ENCODE measurements at places on chromosomes 6 and 20.

DNA sequence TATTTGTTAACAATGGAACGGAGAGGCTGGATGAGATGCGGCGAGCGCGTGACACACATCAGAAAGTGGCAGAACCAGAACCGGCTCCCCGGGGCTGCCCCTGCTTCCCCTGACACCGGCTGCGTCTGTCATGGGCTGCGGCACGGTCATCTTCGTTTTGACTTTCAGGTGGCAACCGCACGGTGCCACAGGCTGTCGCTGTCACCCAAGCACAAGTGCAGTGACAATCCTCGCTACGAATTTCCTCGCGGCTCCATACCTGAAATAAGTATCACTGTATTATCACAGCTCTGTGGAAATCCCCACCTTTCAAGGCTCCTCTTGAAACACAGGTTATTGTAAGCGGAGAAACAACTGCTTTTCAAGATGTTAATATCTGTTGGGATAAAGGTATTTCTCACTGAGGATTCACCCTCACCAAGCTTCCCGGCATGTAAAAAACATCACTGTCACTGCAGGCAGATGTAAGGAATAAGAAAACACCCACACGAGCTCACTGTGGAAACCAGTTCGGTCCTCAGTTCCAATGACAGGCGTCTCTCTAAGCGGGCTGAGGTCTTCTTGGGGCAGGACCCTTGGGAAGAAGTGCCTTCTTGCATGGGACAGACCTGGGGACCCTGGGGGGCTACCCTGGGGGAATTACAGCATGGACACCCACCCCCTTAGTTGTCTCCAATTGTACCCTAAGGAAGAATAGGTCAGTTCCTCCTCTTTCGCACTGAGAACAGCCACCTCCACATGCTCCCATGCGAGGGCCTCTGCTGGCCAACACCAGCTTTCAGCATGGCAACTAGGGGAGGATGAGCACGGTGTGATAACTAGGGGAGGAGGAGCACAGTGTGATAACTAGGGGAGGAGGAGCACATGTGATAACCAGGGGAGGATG lies 86.3 kb downstream of the DACT2 start:
- no peak for DNase-seq

- DNase-seq = peak; percentile 98
Observed at GRCh38 chr6:142146828-142147662, at the start of the genes NMBR and VTA1. Gene NMBR (minus strand): TSS chr6:142147122. CDS start chr6:142088658, 58,464 bp downstream. Gene VTA1 (plus strand): TSS chr6:142147263. CDS start chr6:142147288, 25 bp downstream.

DNA sequence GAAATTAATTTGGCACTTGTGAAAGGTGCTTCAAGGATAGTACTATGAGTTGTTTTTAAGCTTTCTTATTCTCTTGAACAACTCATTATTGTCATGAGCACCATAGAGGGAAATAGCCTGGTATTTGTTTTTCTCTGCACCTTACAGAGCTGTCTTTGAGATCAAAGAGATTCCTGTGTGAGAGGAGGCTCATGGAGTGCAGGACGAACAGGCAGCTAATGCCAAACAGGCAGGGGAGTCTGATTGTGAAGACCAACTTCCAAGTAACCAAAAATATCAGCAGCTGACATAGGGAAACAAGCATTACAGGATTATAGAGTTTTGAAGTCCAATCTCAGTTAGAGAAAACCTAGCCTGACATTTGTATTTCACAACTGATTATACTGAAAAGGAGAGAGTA lies 110.6 kb upstream of the TENT5A start:
- no peak for DNase-seq

- DNase-seq = no peak
Observed at GRCh38 chr20:57593134-57593886, 26.9 kb downstream of the ZBP1 start.

- no peak for DNase-seq
Observed at GRCh38 chr6:81515562-81516453, 236.7 kb downstream of the TENT5A start.

DNA sequence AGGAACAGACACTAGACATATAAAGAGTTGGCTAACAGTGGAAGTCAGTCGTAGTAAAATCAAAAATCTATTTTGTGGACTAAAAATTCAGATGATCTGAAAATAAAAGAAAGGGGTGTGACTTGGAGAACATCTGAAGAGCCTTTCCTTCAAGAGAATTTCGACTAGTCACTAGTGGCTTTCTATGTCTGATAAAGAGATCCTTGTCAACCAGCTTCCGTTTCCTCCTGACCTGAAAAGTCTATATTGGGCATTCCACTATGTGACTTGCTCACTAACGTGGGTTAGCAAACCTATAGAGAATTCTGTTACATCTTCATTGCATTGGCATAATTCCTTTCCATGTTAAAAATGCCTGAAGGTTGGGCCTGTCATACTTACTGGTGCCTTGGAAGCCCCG lies 25.9 kb downstream of the TRAF3IP2 start:
- no peak for DNase-seq

GRCh38 chr6:35581633-35582032 lies 68.9 kb upstream of the TULP1 start:
- no peak for DNase-seq

- no peak for DNase-seq
Observed at GRCh38 chr6:100485268-100485667, 20.5 kb upstream of the SIM1 start.

- no peak for DNase-seq
Observed at GRCh38 chr6:134806180-134806798, 143.6 kb downstream of the ALDH8A1 start.

DNA sequence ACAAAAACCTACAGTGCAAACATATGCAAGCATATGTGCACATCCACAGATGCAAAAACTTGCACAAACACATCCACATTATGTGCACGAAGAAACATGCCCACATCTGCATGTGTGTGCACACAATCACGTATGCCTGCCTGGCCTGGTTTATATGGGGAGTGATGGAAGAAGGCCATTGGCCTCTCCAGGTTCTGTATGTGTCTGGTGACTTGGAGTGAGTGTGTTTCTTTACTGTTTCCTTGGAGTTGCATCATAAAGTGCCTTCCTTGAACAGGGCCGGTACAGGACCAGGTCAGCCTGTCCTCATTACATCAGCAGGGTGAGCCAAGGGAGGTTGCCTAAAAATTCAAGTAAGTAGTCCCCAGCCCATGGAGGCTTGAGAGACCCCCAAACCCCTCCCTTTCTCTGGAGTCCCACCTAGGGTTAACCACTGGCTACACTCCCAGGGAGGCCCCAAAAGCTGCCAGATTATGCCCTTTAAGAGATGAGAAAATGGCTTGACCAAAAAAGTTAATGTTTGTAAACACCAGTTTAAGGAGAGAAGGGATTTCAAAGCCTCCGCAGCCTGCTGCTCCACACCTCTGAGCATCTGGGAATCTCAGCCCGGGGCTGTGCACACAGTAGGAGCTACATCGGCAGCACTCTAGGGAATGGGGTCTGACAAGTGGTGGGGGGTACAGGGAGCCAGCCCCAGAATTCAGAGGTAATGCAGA lies 140.8 kb downstream of the VEGFA start:
- peak; percentile 34 for DNase-seq

DNA sequence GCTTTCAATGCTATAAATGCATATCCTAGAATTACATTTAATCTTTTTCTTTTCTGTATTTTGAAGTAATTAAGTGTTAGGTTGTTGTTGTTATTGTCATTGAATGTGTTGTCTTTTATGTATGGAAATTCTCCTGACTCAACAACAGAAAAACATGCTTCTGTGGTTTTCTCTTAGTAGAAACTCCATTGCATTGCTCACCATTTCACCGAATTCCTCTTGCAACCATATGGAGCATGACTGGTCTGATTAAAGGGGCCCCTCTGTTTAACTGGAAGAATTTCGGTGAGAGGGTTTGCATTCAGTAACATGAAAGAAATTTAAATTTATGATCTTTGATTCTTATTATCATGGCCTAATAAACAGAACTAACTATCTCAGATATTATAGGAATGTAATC lies 454.3 kb upstream of the JARID2 start:
- no peak for DNase-seq

GRCh38 chr6:43913375-43914271 lies 143.6 kb downstream of the VEGFA start:
- DNase-seq = peak; percentile 53

GRCh38 chr6:55511122-55511800 lies 67.7 kb downstream of the HMGCLL1 start:
- DNase-seq = no peak

DNA sequence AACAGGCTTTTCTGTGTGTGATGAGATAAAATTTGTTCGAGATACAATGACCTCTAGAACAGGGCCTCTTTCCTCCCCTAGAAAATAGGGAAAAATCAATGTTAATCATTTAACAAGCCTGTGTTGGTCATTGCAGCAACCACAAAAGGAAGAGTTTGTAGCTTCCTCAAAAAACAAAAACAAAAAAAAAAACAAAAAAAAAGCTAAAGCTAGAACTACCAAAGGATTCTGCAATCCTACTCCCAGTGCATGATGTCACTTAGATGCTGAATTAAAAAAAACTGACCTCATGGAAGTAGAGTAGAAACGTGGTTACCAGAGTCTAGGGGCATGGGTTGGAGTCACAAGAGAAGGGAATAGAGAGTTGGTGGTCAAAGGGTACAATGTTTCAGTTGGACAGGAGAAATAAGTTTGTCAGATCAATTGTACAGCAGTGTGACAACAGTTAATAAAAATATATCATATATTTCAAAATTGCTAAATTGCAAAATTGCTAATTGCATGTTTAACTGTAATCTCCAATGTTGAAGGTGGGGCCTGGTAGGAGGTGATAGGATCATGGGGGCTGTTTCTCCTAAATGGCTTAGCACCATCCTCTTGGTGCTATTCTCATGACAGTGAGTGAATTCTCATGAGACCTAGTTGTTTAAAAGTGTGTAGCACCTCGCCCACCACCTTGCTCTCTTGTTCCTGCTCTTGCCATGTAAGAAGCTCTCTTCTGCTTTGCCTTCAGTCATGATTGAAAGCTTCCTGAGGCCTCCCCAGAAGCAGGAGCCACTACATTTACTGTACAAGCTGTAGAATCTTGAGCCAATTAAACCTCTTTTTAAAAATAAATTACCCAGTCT lies 163.4 kb upstream of the SIM1 start:
- peak; percentile 9 for DNase-seq

DNA sequence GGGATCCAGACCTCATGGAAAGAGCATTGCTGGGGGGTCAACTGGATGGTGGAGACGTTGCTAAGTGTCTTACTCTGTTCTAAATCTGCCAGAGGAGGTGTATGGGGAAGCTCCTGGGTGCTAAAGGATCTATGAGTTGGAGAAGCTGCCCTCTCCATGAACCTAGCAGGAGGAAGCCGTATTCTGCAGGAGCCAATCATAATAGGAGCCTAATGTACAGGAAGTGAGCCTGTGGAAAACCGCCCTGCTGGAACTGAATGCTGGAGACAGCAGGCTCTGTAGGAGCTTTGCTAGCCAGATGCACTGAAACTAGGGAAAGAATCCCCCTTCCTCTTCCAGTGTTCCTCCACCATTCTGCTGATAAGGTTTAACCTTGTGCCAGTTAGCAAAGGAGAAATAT lies 10.9 kb downstream of the CASP8AP2 start:
- DNase-seq = peak; percentile 43

DNA sequence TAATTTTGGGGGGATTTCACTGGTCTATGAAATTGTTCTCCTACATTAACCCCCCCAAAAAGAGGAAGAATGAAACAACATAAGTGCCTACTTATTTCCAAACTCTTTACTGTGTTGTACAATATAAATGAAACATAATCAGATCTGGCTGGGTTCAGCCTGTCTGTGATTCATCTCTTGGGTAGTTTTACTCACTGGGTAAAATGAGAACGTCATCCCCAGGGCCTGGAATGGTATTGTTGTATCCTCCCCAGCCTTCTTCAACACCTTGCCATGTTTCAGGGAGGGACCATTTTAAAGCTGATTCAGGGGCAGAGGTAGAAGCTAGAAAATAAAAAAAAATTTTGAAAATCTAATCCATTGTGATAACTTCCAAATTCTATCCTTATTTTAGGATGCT lies 256.7 kb downstream of the PKHD1 start:
- DNase-seq = no peak

GRCh38 chr6:84517741-84518530 lies 246.5 kb downstream of the TBX18 start:
- DNase-seq = no peak

GRCh38 chr6:73743556-73743955 lies 47.6 kb downstream of the CD109 start:
- no peak for DNase-seq

GRCh38 chr20:62288535-62289105 lies 14.2 kb upstream of the ADRM1 start:
- DNase-seq = no peak
